ENCODE measurements at places on chromosomes 1 and 21.

DNA sequence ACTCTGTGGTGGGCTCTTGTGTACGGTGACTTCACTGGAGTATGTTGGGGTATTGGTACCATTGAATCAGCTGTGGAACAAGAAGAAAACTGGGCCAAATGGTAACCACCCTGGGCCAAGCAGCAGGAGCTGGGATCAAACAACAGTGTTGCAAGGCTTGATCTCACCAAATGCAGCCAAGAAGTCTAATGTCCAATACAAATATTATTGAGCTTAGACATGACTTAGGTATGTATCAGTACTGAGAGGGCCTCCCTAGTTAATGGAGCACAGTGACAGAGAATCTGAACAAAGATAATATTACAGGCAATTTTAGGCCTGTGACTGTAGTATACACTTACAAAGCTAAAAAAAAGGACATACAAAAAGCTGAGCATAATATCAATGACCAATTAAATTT is 604.8 kb downstream of the PLA2G4A start:
- no peak for DNase-seq

DNA sequence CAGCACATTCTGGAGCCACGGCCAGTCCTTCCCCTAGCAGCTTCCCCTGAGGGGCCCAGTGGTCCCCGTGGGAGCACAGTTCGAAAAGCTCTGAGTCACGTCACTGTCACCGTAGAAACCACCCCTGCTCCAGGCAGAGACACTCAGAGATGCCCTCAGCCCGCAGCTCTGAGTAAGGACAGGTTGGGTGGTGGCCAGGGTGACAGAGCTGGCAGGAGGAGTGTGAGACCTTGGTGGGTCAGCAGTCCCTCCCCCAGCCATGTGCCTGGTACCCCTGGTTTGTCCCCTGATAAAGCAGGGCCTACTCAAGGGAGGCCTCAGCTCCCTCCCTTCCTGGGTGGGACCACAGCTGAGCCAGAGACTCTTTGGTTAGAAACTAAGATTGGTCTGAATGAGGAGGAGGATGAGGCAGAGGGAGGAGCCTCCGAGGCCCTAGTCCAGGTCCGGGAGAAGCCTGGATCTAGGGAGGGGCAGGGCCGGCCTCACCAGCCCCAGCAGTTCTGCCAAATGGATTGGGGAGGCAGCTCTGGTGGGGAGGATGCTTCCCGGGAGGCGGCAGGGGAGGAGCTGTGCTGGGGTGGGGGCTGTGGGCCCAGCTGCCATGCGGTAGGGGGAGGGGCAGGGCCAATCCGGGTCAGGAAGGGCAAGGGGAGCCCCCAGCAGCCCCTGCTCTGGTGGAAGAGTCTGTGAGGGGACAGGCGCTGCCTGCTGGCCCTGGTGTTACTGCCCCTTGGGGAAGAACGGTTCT is 55.2 kb downstream of the SLC9A1 start:
- no peak for DNase-seq

DNA sequence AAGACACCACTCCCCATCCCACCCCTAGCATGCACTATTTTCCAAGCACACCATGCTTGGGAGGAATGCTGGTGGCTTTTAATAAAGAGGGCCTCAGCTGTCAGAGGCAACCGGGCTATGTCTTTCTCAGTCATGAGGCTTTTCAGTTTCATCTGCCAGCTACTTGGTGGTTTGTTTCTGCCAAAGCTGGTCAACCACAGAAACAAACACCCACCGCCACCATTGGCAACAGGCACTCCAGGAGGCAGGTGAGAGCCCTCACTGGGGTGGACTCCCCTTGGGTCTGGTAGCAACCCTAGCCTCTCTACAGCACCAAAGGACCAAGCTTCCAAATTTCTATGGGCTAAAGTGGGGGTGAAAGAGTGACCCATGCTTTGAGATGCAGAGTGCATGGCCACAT is 54.3 kb upstream of the CD1D start:
- DNase-seq, result no peak

DNA sequence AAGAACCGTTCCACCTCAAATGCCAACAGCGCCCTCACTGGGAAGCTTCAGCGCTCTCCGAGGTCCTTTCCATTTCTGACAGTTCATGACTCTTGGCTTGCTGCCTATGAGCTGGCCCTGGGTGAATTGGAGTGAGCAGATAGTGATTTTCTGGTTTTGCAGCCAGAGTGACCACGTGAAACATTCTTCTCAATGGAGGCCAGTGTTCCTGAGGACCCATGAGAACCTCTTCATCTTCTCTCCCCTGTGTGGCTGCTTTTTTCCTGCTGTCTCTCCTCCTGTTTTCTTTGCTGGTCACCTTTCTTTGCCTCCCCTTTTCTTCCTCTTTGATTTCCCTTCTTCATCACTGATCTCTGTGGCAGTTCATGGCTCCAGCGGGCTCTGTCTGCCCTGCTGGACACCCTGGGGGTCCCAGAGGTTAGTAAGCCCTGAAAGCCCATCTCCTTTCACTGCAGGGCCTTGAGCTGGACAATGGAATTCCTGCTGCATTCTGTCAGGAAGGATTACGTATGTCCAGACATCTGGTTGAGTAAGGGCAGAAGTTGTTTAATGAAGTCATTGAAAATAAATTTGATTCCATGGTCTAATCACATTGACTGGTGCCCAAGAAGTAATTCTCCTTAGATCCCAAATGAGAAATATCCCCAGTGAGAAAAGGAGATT is 29.9 kb downstream of the VASH2 start:
- no peak for DNase-seq

GRCh38 chr1:212270564-212270963 is 14.6 kb upstream of the PPP2R5A start:
- no peak for DNase-seq

GRCh38 chr1:6423321-6423999 is 1.1 kb upstream of the ESPN start:
- DNase-seq, result peak; percentile 92

GRCh38 chr1:101307985-101308689 is 71.3 kb downstream of the S1PR1 start:
- DNase-seq, result no peak

DNA sequence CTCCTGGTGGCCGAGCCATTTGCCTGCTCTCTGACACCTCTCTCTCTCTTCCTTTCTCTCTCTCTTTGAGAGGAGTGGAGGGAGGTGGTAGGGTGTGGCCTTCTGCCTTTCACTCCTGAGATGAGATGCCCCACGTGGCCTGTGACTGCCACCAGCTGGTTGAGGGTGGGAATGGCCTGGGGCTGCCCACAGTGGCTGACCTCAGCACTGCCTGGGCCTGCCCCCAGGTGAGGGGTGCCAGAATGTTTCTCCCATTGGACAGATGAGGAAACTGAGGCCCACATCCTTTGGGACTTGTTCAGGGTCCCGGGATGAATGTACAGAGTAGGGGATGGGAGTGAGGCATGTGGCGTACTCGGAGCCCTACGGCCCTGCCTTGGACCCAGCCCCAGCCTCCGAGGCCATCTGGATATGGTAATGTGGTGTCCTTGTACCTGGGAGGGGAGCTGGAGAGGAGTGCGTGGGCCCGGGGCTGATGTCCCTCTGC is 12.7 kb upstream of the C1orf167 start:
- DNase-seq, result peak; percentile 78

DNA sequence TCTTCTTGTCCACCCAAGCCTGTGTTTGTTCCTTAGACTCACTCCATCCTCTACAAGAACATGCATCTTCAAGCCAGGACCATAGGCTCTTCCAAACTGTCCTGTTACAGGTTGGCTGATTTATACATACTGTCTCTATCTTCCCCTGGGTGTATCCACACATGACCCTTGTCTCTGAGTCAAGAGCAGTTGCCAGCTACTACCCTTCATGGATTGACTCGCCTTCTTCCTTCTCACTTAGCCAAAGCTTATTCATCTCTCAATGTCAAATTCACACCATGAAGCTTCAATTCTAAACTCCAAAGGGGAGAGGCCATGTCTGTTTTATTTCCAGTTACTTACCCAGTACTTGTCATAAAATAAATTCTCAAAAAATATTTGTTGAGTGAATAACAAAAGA is 64.1 kb upstream of the CACHD1 start:
- DNase-seq, result no peak

- no peak for DNase-seq
Measured at GRCh38 chr1:62265956-62266935, 53.0 kb downstream of the KANK4 start.

DNA sequence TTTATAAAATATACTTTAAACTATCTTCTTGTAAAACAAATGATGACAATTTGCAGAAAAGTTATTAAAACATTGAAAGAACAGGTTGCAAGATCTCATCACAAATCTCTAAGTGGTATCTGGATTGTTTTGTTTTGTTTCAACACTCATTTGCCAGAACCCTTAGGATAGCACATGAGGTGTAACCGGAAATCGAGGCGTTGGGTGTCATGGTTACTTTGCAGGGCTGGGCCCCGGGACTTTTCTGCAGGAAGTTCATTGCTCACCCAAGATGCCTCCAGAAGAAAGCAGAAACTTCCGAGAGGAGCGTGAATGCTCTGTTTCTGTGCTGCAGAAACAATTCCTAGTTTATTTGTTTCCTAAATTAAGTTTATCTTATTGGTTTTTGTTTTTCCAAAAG is 2.5 kb downstream of the DISC1 start:
- DNase-seq, result peak; percentile 77

DNA sequence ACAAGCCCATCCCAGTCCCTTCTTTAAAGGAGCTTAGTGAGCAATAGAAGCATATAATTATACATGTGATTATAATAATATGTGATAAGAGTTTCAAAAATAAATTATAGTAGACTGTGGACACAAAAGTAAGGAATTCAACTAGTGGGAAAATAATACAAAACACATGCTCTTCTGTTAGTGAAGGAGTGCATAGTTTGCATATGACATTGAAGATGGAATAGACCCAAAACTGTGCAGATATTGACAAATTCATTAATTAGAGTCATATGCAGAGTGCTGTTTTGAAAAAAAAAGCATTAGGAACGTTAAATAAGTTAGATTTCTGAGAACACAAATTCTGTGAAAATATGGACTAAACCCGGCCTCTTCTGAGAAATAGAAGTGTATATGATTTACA is 278.8 kb downstream of the ASTN1 start:
- DNase-seq, result no peak

DNA sequence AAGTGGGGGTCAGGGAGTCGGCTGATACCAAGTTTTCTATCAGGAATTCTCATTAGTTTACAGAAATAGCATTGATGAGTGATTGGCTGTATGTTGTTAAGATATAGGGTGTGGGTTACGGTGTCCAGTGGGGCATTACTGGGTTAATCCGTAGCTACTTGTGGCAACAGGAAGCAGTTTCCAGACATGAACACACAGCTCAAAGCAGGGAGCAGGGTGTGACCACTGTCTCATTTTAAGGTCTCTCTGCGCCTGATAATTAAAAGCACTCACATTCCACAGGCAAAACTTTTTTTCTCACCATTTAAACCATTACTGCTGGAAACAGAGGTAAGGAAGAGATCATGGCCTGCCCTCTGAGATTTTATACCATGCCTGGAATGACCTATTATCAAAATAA is 114.9 kb downstream of the SIK1 start:
- no peak for DNase-seq

DNA sequence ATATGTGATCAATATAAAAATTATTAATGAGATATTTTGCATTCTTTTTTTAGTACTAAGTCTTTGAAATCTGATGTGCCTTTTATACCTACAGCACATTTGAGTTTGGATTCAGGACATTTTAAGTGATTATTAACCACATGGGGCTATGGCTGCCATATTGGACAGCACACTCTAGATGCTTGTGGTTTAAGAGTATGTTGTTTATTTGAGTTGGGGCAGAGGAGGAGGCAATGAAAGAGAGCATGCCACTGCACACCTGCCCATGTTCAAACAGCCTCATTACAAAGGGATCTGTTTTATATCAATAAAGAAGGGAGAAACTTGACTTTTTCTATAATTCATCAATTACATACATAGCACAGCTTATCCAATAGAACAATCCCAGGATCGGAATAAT is 99.4 kb upstream of the EDEM3 start:
- no peak for DNase-seq

GRCh38 chr1:105072850-105073249 is 1323.2 kb downstream of the AMY1C start:
- DNase-seq, result no peak

GRCh38 chr1:67850151-67850551 is 16.9 kb upstream of the GNG12 start:
- peak; percentile 60 for DNase-seq

DNA sequence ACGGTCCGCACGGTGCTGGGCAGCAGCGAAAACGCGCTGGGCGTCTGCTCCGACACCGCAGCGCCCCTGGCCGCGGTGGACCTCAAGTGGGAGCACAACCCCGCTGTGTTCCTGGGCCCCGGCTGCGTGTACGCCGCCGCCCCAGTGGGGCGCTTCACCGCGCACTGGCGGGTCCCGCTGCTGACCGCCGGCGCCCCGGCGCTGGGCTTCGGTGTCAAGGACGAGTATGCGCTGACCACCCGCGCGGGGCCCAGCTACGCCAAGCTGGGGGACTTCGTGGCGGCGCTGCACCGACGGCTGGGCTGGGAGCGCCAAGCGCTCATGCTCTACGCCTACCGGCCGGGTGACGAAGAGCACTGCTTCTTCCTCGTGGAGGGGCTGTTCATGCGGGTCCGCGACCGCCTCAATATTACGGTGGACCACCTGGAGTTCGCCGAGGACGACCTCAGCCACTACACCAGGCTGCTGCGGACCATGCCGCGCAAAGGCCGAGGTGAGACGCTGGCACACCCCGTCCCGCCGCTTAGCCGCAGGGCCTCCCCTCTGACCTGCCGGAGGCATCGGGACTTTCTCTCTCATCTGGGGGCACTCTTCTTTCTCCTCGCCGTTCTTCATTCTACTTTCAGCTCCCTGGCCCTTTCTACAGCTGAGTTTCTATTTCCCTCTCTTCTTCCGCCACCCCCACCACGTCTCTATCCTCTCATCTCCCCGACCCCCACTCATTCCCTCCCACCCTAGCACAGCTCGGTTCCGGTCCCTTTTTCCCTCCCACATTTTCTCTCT is 1.0 kb downstream of the NPR1 start:
- peak; percentile 73 for DNase-seq

DNA sequence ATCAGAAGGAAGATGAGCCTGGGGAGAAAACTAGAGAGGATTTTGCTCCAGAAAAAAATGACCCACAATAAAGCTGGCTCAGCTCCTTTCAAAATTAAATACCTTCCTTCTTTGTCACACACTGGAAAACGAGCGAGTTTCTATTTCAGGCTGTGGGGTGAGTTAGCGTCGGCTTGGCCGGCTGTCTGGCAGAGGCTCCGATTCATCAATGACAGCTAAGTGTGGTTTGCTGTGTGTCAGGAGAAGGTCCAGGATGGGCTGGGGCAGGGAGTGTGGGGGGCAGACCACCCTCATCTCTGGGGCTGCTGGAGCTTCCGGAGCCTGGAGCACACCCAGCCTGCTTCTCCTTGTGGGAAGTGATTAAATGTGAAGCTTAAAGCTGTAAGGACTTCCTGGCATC is 120.2 kb downstream of the ETS2 start:
- no peak for DNase-seq

- no peak for DNase-seq
Measured at GRCh38 chr1:25702101-25702775, 85.6 kb downstream of the MAN1C1 start.

Measured in activated CD4-positive, alpha-beta T cell treated with anti-CD3 and anti-CD28 coated beads, Interleukin-2, amount 10 ng/mL, durations not matched to agents 24 days and 14 days (primary cell).